ENCODE measurements at places on chromosomes 16 and 17. TPM values are rescaled to one million over a fixed set of nuclear protein-coding genes. Genes with fewer than 3 reads are reported as not detected.

The TBC1D3H gene
- not detected for total RNA-seq

DNA sequence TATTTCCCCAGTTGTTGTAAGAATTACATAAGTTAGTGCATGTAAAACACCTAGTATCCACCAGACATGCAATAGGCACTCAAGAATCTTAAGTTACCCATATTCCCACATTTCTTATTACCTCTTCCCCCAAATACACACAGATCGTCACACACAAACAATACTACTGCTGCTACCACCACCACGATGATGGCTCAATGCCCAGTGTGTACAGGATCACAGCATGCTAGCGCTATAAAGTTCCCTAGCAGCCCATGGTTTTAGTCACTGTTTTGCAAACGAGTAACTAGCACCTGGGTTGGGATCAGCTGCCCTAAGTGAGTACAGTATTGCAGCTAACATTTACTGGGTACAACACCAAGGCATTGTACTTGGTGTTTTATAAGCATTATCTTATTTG is 411.7 kb downstream of the UTP18 start:
- DNase-seq, result no peak

GRCh38 chr16:11793840-11794239 is 3.2 kb downstream of the ZC3H7A start:
- no peak for DNase-seq

DNA sequence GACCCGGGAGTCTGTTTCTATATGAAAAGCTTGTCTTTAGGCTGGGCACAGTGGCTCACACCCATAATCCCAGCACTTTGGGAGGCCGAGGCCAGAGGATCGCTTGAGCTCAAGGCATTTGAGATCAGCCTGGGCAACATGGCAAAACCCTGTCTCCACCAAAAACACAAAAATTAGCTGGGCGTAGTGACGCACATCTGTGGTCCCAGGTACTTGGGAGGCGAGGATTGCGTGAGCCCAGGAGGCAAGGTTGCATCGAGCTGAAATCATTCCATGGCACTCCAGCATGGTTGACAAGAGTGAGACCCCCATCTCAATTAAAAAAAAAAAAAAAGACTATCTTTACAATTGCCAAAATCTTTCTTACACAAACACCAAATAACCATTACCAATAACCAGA is 22.7 kb upstream of the RFFL start:
- no peak for DNase-seq

- DNase-seq, result no peak
Measured at GRCh38 chr17:50642722-50643656, 8.3 kb downstream of the ABCC3 start.

DNA sequence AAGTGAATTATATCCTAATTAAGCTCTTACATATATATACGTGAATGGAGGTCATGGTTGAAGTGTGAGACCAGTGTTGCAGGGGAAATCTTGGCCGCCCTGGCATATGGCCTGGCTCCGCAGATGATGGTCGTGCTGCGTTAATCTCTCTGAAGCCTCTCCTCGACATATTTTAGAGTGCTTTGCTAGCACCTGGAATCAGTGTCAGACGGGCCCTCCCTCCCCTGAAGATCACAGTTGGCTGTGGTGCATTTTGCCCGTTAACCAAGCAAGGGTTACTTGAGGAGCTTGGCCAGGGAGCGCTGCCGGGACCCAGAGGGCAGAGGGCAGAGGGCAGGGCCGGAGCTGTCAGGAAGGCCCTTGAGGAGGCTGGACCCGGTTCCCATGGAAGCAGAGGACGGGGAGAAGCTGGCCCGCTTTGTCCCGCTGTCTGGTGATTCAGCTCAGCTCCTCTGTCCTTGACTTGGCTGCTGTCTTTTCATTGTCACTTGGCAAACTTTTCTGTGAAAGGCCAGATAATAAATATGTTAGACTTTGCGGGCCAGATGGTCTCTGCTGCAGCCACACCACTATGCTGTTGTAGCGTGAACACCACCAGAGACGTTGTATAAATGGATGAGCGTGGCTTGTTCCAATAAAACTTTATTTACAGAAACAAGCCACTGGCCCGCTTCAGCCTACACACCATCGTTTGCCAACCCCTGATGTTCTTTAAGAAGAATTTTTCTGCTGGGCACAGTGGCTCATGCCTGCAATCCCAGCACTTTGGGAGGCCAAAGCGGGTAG is 32.3 kb downstream of the CIBAR2 start:
- no peak for DNase-seq

GRCh38 chr16:11914210-11915113 is 1.3 kb downstream of the GSPT1 start:
- peak; percentile 25 for DNase-seq

- DNase-seq, result no peak
Measured at GRCh38 chr16:69435977-69436820, 11.8 kb downstream of the CYB5B start.

GRCh38 chr16:23962001-23962400 is 126.2 kb downstream of the PRKCB start:
- no peak for DNase-seq

The C1QL1 gene
- 3.8 TPM for total RNA-seq

The TPSAB1 gene
- total RNA-seq, result not detected

DNA sequence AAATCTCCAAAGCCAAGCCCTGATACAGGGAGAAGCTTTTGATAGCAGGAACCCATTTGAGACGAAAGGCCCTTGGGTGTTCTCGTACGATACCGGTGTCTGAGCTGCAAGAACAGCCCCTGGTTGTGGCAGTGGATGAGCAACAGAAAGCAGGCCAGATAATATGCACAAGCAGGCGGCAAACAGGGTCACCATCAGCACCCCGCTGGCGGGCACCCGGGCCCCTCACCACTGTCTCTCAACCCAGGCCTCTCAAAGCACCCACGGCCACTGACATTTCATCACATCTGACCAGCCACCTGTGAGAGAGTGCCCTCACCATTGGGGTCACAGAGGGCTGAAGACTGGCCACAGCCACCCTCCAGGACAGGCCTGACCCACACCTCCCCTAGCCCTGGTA is 230.4 kb downstream of the C16orf78 start:
- DNase-seq, result no peak
